Activated CD4-positive, alpha-beta memory T cell treated with anti-CD3 and anti-CD28 coated beads for 36 hours (primary cell): ENCODE measurements at places on chromosomes 16 and 17.
A peak's percentile ranks its signal among the peaks of the same experiment; 100 is the strongest.

DNA sequence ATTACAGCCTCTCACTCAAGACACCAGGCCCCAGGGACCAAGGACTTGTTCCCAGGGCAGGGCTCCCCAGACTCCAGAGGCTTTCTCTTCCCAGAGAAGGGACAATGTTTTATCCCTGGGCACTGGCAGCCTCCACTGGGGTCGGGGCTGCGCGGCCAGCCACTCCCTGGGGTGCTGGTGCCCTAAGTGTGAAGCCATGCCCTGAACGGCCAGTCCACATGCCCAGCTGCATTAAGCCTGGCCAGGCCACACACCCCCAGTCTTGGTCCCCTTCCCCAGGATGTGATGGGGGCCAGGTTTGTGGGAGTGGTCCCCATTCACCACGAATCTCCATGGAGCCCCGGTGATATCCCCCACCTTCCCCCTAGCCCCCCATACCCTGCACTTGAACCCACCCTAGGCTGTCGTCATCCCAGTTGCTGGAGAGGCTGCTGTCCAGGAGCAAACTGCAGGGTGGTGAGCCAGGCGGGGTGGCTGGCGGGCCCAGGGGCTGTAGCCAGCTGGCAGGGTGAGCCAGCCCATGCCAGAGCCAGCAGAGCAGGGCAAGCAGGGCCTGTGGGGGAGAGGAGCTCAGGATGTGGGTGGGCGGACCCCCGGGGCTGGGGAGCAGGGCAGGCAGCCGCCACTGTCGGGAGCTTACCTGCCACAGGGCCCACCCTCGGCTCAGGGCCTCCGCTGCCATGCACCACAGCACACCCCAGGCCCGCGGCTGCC lies 4.6 kb downstream of the PAQR4 start:
- DNase-seq, result no peak

- DNase-seq, result no peak
These were observed 68.8 kb downstream of the CEP112 start for GRCh38 chr17:66123163-66123562.

DNA sequence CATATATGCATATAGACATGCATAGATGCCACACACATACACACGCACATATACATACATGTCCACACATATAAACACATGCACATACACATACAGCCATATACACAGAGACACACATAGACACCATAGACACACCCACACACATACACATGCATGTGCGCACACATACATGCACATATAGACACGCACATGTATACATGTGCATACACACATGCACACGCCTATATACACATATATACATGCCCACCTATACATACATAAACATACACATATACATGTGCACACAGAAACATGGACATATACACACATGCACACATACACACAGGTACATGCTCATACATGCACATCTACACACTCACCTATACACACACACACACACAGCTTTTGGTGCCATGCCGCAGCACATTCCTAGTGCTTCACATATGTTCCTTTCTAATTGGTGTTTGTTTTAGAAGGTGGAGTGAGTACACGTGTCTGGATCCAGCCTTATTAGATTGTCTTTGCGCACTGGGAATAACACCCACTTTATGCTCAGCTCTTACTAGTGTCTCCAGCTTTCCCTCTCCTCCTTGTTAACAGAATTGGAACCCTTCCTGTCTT lies 198.0 kb downstream of the RPTOR start:
- no peak for DNase-seq

- DNase-seq, result no peak
These were observed 53.7 kb downstream of the C16orf95 start for GRCh38 chr16:87263418-87264052.

GRCh38 chr16:70725912-70726828 lies 40.3 kb upstream of the MTSS2 start:
- no peak for DNase-seq

GRCh38 chr16:69703638-69704037 lies 22.7 kb downstream of the NQO1 start:
- DNase-seq, result no peak

DNA sequence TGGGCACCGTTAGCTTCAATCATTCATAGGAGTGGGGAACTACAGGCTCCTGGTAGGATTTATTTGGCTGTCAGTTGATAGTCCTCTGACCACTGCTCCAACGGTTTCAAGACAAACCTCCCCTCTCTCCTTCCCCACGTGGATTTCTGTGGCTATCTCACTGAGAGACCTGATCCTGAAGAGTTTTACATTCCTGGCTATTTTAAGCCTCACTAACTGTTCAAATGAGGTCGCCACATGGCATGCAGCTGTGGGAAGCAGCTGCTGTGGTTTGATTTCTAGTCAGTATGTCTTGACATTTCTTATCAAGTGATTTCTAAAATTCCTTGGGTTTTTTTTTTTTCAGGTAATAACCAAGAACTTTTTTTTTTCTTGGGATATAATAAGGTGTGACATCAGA lies 38.3 kb downstream of the CDK5R1 start:
- DNase-seq, result no peak

- DNase-seq, result no peak
These were observed 116.9 kb downstream of the USP22 start for GRCh38 chr17:20925954-20926353.

GRCh38 chr17:1024076-1024475 lies 27.1 kb downstream of the TIMM22 start:
- DNase-seq, result no peak

DNA sequence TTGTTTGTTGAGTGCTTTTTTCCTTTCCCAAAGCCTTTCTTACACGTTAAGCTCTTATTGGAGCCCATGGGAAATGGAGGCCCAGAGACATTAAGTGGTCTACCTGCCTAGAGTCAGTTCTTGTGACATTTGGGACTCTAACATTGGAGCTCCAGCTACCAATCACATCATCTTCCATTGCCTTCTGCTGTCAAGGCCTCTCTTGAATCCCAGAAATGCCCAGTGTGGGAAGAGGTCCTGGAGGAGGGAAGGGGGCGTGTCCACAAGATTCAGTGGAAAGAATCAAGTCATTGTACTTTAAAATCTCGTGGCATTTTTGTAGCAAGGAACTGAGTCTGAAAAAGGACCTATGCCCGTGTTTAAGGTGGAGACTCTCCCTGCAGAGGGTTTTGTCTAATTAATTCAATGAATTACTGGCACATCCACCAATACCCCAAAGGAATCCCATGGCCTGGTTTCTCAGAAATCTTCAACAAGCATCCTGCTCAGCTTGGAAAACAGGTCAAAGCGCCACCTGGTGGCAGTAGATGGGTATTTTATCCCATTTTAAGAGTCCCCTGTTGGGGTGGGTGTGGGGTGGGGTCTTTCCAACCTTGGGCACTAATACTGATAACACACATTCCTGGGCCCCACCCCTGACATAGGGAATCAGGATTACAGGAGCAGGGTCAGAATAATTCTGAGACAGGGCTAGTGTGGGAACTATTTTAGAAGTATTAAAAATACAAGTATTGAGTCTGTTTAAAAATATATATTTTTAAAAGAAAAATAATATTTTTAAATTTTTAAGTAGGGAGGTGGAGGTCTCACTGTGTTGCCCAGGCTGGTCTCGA lies 24.6 kb downstream of the GPT2 start:
- DNase-seq, result peak; percentile 66

DNA sequence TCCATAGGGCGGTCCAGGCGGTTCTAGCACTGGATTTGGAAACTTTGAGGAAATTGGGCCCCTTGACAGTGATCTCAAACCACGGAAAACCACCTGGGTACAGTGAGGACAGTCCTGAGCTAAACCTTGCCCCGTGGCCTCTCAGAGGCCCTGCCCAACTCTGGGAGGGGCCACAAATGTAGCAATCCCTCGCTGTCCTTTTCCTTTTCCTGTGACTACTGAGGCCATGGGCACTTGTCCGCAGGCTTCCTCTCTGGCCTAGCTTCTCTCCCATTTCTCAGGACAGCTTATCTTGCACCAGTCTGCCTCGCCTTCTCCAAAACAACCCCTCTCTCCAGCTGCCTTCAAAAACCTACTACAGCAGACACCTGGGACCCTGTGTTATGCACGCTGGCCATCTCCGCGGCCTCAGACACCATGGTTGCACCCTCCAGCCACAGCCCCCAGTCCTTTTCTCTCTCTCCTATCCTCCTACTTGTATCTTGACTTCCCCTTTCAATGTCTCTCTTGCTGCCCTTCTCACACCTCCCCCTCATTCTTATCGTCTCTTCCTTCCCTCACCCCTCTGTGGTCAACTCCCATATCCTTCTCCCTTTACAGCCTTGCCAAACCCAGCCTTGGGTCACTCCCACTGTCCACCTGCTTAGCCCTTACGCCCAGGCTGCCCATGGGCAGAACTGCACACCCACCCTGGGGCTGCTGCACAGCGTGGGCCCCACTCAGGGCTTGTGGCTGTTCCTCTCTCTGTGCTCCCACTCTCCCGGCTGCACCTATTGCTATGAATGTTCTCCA lies 7.6 kb downstream of the SCPEP1 start:
- DNase-seq, result no peak

DNA sequence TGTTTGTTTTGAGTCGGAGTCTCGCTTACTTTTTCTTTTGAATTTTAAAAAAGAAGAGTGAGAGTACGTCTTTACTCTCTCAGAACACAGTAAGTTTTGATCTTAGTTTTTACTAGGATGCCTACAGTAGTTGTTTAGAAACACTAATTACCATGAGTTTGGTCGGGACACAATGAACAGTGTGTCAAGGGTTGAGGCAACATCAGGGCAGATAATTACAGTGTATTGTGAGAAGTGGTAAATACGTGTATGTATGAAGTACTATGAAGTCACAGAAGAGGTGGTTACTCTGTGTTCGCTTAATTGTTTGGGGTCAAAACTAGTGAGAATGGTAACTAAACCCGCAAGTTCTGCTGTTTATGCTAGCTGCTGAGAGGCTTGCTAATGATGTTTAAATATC lies 18.2 kb downstream of the PAFAH1B1 start:
- no peak for DNase-seq

GRCh38 chr17:67922503-67922902 lies 73.8 kb downstream of the C17orf58 start:
- no peak for DNase-seq

GRCh38 chr17:28937044-28937729 lies 14.1 kb downstream of the PHF12 start:
- DNase-seq, result no peak

- no peak for DNase-seq
These were observed 9.8 kb downstream of the DNAJA3 start for GRCh38 chr16:4435337-4436067.

DNA sequence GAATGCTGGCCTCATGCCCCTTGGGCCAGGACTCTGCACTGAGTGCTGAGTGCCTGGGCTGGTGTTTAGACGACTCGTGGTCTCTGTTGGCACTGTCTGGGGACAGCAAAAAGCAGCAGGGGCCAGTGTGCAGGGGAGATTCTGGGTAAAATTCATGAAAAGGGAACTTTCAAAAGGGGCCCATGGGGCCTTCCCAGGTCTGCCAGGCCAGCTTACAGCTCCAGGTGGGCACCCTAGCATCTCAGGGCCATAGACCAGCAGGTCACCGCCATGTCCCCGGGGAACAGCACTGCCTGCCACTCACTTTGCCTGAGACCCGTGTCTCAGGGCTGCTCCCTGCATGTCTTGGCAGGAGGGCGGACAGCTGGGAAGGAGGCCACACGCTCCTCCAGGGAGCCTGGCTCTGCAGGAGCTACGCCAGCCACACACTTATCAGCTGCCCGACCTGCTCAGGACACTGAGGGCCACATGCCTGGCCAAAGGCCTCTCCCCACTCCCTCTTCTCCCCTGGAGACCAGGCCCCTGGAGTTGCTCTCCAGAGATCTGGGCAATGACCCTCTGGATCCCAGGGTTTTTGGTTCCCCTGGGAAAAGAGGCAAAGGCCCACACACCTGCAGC lies 8.8 kb upstream of the FASN start:
- DNase-seq, result no peak

- no peak for DNase-seq
These were observed 11.9 kb downstream of the TMEM94 start for GRCh38 chr17:75468291-75468754.

GRCh38 chr16:17067882-17068281 lies 402.9 kb downstream of the XYLT1 start:
- DNase-seq, result no peak

DNA sequence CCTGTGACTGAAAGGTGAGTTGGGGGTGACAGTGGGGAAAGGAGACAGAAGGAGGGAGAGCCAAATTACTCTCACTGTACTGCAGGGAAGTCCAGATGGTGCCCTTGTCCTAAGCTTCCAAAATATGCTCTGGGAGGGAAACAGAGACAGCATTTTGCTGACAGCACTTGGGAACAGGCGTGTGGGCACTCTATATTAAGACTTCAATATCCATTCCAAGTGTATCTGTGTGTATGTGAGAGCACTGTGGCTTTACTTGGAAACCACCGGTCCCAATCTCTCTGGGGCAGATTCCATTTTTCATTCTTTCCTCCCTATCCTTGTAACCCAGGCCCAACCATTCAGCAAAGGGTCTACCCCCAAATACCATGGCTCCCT lies 407.3 kb downstream of the UTP18 start:
- no peak for DNase-seq

GRCh38 chr17:4448197-4448980 lies 14.6 kb downstream of the SPNS3 start:
- no peak for DNase-seq

- no peak for DNase-seq
These were observed 13.1 kb upstream of the TCAP start for GRCh38 chr17:39651923-39652586.

GRCh38 chr16:59169168-59169567 lies 435.1 kb upstream of the GOT2 start:
- no peak for DNase-seq

DNA sequence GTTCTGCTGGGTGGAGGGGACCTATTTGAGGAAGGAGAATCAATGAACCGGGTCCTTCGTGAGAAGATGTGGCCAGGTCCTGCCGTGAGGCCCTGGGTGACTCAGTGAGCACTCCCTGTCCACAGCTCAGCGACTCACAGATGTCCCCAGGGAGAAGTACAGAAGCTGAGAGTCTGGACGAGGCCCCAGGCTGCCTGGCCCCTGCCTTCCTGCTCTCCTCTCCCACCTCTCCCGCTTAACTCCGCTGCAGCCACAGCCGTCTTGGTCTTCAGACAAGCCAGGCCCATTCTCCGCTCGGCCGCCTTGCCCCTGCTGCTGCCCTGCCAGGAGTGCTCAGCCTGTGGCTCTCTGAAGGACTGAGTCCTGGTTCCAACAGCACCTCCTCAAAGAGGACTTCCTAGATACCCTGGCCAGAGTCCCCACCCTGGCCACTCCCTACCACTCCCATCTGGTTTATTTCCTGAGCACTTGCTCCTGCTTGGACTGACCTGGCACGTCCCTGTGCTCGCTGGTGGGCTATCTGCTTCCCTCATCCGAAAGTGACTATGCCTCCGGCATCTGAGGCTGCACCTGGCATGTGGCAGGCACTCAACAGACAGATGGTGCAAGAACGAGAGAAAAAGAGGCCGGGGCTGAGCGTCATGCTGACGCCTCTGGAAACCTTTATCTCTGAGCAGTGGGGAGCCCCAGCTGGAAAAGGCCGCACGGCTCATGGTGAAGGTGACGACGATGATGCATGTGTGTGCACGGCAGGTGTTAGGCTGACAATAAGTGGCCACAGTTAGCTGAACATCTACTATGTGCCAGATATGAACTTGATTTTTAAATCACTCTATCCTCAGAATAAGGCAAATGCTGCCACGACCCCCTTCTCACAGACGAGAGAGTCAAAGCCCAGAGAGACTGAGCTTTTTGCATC lies 9.2 kb upstream of the TNFRSF13B start:
- no peak for DNase-seq
